ENCODE measurements at places on chromosomes 7 and 10.

GRCh38 chr7:108618056-108618455 is 48.4 kb downstream of the DNAJB9 start:
- no peak for DNase-seq

DNA sequence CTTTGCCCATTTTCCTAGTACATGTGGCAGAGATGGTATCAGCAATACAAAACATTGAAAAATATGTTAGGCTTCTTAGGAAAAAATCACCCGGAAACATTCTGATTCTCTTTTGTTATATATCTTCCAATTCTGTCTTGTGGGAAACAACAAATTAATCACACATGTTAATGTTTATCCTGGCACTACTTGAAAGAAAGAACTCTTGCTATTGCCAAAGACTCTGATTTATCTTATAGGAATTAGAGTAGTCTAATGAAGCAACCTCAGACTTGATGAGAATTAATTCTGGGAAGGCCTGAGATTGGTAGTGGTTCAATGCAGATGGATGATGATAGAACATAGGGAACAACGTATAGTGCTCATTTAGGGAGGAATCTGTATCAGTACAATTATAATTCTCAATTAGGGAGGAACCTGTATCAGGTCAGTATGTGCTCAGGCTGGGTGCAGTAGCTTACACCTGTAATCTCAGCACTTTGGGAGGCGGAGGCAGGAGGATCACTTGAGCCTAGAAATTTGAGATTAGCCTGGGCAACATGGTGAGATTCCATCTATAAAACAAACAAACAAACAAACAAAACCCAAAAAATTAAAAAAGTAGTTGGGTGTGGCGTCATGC is 50.7 kb downstream of the TAS2R16 start:
- no peak for DNase-seq

DNA sequence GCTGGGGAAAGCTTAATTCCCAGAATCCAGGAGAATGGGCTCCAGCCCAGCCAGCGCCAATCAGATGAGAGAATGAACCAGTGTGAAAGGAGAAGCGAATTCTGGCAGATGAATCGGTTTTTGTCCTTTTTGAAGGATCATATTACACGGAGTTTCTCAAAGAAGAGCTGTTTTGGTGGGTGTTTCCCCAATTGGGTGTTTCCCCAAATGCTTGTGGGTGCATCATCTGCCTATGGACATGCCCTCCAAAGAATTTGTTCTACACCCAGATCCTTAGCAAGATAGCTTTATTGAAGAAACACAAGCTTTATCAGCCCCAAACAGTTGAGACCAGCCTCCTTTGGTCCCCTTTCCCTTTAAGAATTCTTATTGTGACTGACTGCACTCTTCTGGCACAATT is 186.5 kb upstream of the GPR26 start:
- DNase-seq, result no peak

GRCh38 chr10:17154116-17154515 is 24.5 kb upstream of the CUBN start:
- no peak for DNase-seq

- DNase-seq, result no peak
Measured at GRCh38 chr10:596725-597345, 92.6 kb downstream of the DIP2C start.

GRCh38 chr10:17561111-17561510 is 56.1 kb downstream of the HACD1 start:
- DNase-seq, result no peak

GRCh38 chr10:52965938-52966401 is 193.4 kb upstream of the MBL2 start:
- no peak for DNase-seq

- DNase-seq, result no peak
Measured at GRCh38 chr7:135180122-135180521, 9.6 kb upstream of the CYREN start.

- DNase-seq, result no peak
Measured at GRCh38 chr10:23157239-23157681, 34.9 kb upstream of the PTF1A start.

DNA sequence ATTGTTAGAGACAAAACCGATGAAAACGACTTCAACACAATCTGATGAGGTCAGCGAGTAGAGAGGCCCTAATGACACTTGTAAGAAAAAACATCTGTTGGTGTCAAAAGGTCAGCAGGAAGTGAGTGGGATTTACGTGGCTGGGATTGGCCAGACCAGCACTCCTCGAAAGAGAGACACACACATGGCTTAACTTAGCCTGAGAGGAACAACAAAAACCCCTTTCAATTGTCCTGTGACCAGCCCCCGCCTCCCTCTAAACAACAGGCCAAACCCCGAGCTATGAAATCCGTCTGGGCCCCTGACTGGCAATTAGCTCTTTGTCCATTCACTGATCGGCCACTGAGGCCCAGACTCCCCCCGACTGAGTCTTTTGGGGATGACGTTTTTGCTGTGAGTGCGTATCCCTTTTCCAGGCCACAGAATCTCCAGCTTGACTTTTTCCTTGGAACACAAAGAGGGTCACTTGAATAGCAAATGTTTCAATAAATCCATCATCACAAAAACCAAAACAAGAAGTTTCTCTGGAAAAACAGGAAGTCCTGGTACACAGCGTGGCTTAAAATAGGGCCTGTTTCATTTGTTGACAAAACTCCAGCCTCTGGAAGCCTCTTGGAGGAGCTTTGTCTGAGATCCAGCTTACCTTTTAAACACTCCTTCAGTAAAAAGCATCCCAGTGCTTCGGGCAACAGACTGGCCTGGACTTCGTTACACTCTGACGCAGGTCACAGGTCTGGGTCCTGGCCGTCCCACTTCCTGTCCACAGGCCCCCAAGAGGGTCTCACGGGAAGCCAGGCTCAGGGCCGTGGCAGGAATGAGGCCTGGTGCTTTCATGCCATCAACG is 103.0 kb downstream of the CTBP2 start:
- DNase-seq, result no peak

DNA sequence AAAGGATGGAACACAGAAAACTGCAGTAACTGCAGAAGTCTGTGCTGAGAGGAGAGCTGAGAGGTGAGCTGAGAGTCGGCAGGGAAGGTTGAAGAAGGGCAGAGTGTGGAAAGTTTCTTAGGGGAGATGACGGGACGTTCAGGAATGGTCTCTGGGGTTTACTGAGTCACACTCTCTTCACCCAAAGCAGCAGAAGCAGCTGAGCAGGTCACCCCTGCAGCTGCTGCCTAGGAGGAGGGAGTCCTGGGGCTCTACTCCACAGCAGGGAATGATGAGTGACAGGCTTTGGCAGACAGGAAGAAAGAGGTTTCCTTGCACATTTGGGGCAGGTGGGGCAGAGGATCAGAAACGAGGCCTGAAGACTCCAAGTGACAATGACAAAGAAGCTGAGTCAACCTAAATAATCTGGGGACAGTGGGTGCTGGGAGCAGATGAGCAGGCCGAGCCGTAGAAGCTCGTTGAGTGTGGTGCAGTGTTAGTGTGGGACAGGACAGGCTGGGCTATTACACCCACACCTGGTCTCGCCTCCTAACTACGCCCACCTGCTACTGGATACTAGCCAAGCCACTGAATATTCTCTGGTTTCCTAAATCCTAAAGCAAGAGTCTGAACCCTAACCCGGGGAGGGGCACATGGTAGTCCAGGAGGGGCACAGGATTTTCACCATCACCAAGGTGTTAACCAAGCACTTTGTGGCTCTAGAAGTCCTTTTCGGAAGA is 24.9 kb downstream of the BEND7 start:
- peak; percentile 45 for DNase-seq

- peak; percentile 26 for DNase-seq
Measured at GRCh38 chr7:151086802-151087244, 548 bp downstream of the AGAP3 start.

- DNase-seq, result no peak
Measured at GRCh38 chr10:30903397-30904138, 128.1 kb downstream of the ZNF438 start.

DNA sequence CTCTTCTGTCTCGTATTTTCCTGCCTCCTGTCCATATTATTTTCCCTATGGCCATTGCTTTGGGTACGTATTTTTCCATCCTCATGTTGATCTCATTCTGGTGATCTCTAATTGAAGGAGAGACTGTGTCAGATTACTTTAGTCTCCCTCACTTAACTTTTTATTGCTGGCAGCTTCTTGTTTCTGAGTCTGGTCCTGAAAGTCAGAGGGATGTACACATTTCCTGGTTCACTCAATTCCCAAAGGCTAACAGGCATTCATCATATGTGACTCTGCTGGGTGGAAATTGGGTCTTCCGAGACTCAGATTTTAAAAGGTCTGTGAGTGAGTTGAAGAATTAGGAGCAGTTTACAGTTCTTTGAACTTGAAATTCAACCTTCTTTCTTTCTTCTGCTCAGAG is 10.9 kb downstream of the UMAD1 start:
- no peak for DNase-seq

- no peak for DNase-seq
Measured at GRCh38 chr7:152370297-152370696, 65.5 kb downstream of the KMT2C start.

DNA sequence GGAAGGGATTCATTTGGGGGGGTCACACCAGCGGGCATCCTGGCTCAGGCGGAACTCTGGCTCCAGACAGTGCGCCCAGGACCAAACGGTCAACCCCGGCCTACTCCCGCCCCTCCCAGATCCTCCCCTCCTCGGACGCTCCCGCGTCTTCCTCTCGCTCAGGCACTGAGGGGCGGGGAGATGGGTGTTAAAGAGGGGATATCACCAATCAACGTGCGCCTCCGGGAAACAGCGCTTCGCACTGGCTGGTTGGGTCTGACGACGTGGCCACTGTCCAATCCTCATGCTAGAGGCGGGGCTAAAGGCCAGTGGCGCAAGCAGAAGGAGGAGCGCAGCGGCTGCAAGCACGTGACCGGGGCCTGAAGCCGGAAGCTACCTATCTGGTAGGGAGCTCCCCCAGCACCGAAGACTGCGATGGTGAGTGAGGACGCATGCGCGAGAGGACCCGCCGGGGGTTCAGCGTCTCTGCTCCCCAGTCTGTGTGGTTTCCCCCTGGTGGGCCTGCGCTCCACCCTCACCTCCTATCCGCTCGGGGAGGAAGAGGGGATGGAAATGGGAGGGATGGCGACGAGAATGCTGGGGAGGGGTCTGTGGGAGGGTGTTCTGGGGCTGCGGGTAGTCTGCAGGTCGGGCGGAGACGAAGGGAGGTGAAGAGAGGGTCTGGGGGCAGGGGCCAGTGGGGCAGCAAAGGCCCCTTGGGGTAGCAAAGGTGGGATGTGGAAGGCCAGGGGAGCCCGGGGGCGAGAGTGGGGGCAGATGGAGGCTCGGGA is at the start of gene LAMTOR4:
Gene LAMTOR4 (plus strand): TSS at position 360 of the 770 bp plus-strand sequence. CDS start 55 bp downstream, at position 415.
- DNase-seq, result peak; percentile 98

DNA sequence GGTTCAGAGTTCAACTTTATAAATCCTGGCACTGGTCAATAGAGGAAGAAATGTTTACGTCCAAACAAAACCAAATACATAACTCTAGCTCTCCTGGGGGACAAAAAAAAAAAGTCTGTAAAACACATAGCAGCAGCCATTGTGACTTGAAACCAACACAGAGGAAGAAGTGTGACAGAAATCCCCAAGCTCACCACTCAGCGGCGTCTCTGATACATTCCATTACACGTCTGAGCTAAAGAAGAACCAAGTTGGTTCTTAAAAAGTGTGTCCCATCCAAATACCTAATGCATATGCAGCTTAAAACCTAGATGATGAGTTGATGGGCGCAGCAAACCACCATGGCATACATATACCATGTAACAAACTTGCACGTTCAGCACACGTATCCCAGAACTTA is 58.3 kb upstream of the NANOS1 start:
- no peak for DNase-seq

DNA sequence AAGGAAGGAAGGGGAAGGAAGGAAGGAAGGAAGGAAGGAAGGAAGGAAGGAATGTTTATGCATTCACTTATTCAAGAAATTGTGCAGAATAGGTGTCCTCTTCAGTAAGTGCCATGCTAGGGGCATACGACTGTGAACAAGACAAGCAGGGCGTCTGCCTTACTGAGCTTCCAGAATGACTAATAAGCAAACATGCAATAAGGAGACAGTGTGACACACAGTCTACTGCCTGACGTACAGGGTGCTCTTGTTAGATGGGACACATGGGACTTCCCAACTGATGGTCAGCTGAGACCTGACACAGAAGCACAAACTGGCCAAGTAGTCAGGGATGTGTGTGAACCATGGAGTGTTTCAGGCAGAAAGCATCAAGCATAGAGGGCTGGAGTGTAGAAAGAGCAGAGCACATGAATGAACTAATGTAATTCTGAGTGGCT is 18.2 kb downstream of the DNAJC12 start:
- DNase-seq, result no peak

DNA sequence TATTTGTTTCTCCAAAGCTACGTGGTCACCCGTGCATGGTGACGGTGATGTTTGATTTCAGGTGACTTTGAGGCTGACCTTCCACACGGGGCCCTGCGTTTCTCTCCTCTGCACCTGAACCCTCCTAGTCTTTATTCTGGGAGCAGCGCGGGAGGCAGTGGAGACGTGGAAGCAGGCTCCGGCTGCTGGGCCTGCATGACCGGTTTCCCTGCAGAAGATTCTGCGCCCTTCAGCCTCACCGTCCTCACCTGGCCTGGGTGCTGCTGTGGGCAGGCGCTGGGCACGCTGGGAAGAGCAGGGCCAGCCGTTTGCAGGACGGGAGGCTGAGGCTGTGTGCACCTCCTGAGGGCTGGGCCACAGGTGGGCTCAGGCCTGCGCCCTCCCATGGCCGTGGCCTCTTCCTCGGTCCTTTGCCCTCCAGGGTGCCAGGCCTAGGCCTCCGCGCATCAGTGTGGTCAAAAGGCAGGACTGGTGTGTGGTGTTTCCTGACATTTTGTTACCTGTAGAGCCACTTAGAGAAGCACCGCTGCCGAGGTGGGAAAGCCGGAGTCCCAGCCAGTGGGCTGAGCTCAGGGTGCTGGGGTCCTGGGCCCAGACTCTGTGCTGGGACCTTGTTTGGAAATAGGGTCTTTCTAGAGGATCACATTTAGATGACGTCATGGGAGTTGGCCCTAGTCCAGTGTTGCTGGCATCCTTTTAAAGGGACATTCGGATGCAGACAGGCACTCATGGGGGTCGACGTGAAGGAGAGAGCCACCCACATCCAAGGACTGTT is 478.3 kb downstream of the DNAJB6 start:
- DNase-seq, result no peak

GRCh38 chr7:128154504-128154903 is 86.6 kb upstream of the LEP start:
- no peak for DNase-seq

DNA sequence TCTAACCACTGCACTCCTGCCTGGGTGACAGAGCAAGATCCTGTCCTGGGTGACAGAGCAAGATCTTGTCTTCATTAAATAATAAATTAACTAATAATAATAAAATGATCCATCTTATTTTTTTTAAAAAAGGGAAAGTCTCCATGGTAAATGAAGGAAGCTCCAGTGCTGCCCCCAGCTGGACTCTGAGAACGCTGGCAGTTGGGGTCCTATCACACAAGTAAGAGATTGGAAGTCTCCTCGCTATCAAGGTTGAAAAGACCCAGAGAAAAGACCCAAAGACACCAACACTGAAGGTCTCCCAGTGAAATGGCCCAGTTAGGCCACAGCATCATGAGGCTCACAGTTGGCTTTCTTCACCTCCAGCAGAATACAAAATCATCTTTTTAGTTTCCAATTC is 13.8 kb upstream of the C10orf67 start:
- DNase-seq, result no peak

DNA sequence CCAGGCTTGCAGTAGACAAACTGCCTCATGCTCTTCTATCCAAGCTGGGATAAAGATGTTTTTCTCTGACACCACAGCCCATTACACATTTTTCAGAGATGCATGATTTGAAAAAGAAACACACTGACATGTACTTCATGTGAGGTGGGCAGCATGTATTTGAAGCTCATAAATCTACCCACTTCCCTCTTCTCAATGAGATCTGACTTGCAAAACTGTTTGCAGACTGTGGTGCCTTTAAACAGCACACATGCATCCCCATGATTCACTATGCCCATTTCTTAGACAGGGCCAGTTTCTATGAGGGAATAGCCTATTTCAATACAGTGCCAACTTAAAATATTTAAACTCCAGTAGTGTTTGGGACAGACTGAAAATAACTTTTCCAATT is 109.8 kb downstream of the GLI3 start:
- no peak for DNase-seq

Data from NCI-H2171 treated with DMSO at 0.1 percent for 48 hours (cell line).